ENCODE measurements at places on chromosomes 6 and 20.

- no peak for DNase-seq
These were observed 656 bp downstream of the RTEL1 start for GRCh38 chr20:63658749-63659187.

DNA sequence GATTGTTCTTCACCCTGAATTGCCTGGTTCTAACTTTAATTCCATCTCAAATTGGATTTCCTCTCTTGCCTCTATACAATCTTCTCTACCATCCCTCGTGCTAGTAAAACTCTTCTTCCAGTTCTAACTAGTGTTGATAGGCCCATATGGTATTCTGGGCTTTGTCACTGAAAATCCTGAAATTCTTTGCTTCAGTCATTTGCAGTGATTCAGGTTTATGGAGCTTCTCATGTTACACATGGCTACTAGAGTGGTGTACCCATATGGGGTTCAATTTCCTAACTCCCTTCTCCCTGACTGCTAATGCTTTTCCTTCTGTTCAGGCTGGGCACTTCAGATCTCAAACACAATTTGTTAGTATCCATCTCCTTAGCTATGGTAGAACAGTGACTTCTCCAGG lies 956.6 kb downstream of the KIF16B start:
- no peak for DNase-seq

GRCh38 chr20:25252686-25253421 lies 5.0 kb downstream of the PYGB start:
- DNase-seq = no peak

DNA sequence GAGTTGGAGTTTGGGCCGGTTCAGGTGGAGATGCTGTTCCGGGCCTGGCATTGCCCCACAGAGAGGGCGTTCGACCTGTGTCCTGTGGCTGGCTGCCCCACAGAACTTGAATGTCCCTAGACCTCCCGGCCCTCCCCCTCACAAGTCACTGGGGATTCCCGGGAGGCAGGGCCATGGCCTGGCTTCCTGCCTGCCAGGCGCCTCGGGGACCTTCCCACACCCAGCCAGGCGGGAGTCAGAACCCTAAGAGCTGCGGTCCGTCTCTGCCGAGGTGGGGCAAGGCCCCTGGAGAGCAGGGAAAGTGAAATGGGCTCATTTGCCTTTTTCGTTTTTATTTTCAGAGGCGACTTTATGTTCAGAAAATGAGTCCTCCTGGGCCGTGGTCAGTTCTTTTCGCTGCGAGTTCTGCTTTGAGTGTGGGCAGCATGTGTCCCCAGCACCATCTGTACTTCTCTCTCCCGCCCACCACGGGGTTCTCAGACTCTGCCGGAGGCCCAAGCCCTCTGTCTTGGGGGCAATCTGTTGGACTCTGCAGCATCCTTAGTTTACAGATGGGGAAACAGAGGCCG lies 8.5 kb downstream of the RBM38 start:
- peak; percentile 75 for DNase-seq

DNA sequence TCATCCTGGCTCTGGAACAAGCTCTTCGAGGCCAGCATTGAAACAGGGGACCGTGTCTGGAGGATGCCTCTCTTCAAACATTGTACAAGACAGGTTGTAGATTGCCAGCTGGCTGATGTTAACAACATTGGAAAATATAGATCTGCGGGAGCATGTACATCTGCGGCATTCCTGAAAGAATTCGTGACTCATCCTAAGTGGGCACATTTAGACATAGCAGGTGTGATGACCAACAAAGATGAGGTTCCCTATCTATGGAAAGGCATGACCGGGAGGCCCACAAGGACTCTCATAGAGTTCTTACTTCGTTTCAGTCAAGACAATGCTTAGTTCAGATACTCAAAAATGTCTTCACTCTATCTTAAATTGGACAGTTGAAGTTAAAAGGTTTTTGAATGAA lies 3.6 kb upstream of the CDKN1A start:
- no peak for DNase-seq

- no peak for DNase-seq
These were observed 1.3 kb downstream of the RNF24 start for GRCh38 chr20:4014031-4014474.

DNA sequence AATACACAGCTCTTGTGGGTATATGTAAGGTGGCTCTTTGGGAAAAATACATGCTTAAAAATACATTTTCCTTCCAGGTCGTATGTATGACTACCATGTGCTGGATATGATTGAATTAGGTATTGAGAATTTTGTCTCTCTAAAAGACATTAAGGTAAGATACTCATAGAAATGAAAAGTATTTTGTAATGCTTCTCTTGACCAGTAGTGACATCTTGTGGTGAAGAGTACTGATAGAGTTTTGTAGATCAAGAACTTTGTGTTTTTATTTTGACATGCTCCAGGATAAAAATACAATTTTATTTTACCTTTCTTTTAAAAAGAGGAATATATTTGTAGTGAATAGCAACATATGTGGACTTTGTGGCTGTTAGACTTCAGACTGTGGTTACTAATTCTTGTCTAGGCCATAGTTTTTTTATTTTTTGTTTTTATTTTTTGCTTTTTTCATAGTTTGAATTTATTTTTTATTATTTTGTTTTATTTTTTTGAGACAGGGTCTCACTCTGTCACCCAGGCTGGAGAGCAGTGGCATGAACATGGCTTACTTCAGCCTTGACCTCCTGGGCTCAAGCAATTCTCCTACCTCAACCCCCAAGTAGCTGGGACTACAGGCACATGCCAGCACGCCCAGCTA lies 17.9 kb downstream of the RPF2 start:
- no peak for DNase-seq

GRCh38 chr6:138160329-138161087 lies 1.2 kb upstream of the ARFGEF3 start:
- DNase-seq = no peak

GRCh38 chr6:150263765-150264404 lies 104.9 kb upstream of the IYD start:
- peak; percentile 20 for DNase-seq

DNA sequence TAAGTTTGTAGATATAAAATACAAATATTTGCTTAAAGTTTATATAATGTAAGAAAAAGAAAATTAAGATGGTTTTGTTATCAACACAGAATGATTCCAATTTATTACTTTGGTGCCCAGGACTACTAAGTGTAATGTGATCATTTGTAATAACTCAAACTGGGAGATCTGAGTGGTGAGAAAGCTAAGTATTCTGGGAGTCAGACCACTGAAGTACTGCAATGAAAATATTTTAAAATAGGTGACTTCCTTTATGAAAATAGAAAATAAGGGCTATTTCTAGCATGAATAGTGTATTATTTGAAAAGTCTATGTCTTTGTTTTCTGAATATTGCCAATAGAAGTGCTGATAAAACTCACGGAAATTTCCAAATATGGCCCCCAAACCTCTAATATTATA lies 305.6 kb upstream of the MAN1A1 start:
- DNase-seq = no peak

GRCh38 chr20:49916146-49917002 lies 1.0 kb upstream of the SPATA2 start:
- DNase-seq = peak; percentile 29

GRCh38 chr6:75135876-75136275 lies 70.0 kb downstream of the COL12A1 start:
- DNase-seq = no peak

GRCh38 chr6:1738558-1739081 lies 128.9 kb downstream of the FOXC1 start:
- no peak for DNase-seq

GRCh38 chr20:54633374-54634355 lies 158.3 kb downstream of the DOK5 start:
- no peak for DNase-seq

DNA sequence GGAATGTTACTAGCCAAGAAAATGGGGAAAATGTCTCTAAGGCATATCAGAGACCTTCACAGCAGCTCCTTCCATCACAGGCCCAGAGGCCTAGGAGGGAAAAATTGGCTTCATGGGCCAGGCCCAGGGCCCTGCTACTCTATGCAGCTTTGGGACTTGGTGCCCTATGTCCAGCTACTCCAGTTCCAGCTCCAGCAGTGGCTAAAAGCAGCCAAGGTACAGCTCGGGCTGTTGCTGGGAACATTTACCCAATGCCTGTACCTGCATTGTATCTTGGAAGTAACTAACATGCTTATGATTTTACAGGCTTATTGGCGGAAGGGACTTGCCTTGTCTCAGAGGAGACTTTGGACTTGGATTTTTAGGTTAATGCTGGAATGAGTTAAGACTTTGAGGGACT lies 390.6 kb downstream of the GRIK2 start:
- no peak for DNase-seq

GRCh38 chr6:845566-845965 lies 152.6 kb upstream of the EXOC2 start:
- no peak for DNase-seq

DNA sequence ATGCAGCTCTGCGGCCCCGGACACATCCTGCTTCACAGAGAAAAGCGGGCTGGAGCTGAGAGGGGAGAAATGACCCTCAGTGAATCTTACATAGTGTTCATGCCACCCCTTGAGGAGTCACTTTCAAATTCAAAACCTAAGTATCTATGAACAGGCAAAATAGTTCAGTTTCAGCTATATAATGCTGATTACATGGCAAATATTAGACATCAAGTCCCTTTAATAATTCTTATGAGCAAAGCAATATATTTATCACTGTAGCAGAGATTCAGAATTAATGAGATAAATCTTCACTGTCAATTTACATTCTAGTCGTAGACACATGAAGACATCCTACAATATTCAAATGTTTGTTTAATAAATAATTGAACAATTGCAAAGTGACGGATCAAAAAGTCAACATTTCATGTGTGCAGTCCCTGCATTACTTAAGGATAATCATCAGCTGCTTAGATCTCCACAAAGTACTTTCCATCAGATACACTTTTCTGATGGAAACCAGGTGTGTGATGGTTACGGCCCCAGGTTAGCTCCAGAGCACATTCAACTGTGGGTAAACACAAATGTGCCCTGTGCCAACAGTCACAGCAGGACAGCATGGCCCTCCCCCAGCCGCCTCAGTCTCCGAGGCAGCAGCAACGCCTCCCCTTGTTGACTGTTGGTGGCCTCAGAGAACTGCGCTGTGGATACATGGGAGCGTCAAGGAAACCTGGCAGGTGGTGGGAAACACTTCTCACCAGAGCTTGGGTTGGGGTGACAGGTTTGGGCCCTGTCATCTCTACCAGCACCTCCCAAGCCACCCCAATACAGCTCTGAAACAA lies 787 bp upstream of the PRR18 start:
- no peak for DNase-seq

- no peak for DNase-seq
These were observed 90.0 kb downstream of the SLC22A23 start for GRCh38 chr6:3366596-3367413.

- no peak for DNase-seq
These were observed 73.7 kb downstream of the TPD52L1 start for GRCh38 chr6:125227244-125227643.

DNA sequence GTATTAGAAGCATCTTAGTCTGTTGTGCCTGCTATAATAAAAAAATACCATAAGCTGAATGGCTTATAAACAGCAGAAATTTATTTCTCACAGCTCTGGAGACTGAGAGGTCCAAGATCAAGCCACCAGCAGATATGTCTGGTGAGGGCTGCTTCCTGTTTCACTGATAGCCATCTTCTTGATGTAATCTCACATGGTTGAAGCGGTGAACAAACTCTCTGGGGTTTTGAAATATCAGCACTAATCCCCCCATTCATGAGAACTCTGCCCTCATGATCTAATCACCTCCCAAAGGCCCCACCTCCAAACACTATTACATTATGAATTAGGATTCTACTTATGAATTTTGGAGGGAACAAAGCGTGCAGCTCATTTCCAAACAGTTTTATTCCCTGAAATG lies 11.6 kb upstream of the CLVS2 start:
- no peak for DNase-seq

DNA sequence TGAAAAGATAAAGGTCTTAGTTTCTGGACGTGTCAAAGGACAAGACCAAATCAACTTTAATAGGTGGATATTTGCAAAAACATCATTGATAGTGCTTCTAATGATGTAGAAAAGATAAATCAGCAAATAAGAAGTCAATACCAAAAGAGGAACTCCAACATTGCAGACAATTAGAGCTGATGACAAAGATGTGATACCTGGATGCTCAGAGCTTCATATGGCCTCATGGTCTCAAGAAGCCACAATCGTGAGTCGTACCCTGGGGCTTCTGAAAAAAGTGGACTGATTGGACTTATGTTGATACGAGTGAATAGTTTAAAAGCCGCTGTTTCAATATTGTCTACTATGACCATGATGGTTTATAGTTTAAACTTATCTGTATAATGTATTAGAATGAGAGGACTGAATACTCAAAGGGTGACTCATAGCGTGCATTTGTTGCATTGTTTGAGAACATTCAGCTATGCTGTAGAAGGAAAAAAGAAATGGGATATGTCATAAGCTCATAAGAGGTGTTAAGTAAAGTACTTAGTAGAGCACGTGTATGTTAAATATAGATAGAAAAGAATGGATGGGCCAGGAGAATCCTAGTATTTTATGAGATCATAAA lies 54.6 kb upstream of the RIPOR2 start:
- no peak for DNase-seq

DNA sequence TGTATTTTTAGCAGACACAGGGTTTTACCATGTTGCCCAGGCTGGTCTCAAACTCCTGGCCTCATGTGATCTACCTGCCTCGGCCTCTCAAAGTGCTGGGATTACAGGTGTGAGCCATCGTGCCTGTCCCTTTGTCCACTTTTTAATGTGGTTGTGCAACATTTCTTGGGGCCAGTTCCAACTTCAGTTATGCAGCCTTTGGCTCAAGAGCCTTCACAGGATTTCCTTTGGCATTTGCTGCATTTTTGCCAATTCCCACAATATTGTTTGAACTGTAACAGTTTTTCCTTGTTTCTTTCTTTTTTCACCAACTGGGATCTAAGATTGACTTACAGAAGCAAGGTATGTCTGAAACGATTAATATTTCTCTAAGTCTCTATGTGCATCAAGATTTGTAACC lies 63.6 kb downstream of the EDN1 start:
- DNase-seq = no peak

GRCh38 chr6:170108890-170109587 lies 181.8 kb downstream of the DLL1 start:
- peak; percentile 1 for DNase-seq

- no peak for DNase-seq
These were observed 410.8 kb upstream of the PLCB4 start for GRCh38 chr20:8658103-8658502.

DNA sequence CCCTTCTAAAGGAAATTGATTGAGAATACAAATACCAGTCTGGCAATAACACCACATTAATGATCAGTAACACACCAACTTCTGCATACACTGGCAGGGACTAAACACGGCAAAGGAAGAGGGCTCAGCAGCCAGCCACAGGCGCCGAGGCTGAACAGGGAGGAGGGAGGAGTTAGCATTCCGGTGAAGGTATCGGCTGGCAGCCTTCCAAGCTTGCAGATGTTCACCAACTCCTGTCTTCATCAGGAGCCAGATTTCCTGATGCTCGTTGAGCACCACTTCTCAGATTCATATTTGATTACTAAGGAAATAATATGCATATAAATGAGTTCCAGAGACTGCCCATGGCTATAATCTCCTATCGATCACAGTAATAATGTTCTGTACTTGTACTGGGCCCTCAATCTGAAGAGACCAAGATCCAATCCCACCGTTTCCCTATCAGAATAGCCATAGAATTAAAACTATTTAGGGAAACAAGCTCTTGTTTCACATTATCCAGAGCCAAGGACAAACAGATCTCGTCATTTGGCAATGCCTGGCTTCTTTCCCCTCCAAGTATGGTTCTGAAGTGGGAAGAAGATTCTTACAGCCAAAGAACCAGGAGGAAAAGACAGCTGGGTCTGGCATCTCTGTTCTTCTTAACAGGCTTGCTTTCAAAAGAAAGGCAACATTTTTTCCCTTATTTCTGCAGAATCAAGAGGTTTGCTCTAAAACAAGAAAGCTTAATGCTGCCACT lies 42.2 kb downstream of the GFOD1 start:
- DNase-seq = peak; percentile 40
